Occipital lobe (tissue), 3 donors: ENCODE measurements at places on chromosomes 16 and 17. TPM values are rescaled to one million over a fixed set of nuclear protein-coding genes. Genes with fewer than 3 reads are reported as not detected.

Gene SMG6
- total RNA-seq = 19.8 TPM

Gene WDR81
- 10.8 TPM for total RNA-seq

Gene PIK3R6
- 0.47 TPM for total RNA-seq

GRCh38 chr17:5541610-5542202 lies 42.6 kb downstream of the NLRP1 start:
- DNase-seq = no peak

DNA sequence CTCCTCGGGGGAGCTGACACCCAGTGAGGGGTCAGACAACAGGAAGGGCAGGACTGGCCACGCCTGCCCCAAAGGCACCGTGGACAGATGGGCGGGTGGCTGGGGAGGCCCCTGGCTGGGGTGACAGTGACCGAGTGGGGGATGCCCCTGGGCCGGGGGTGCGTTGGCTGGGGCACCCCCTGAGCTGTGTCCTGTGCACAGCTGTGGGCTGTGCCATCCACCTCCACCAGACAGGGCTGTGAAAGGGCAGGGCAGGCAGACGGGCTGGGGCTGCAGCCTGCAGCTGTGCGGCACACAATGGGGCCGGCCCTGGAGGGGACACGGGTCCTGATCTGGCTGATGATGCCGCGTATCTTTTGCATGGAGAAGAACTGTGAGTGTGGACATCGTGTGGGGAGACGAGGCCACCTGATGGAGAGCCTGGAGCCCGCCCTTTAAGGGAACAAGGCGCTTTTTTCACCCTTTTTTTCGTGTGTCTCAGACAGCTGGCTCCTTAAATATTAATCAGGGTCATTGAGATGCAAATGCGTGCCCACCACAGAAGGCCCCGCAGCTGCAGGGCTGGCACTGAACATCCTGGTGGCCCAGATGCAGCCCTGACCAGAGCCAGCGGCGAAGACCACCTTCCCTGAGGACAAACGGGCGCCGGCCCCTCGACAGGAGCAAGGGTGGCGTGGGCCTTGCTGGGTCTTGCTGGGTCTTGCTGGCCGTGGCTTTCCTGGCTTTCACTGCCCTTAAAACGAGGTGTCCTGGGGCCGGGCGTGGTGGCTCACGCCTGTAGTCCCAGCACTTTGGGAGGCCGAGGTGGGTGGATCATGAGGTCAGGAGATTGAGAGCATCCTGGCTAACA lies 42.4 kb upstream of the GNG13 start:
- DNase-seq = no peak
